ENCODE measurements at places on chromosomes 12 and 14.

GRCh38 chr12:114697741-114698565, 14.0 kb upstream of the TBX3 start:
- DNase-seq = no peak

- no peak for DNase-seq
These were observed 92.0 kb downstream of the EMP1 start for GRCh38 chr12:13288501-13288900.

DNA sequence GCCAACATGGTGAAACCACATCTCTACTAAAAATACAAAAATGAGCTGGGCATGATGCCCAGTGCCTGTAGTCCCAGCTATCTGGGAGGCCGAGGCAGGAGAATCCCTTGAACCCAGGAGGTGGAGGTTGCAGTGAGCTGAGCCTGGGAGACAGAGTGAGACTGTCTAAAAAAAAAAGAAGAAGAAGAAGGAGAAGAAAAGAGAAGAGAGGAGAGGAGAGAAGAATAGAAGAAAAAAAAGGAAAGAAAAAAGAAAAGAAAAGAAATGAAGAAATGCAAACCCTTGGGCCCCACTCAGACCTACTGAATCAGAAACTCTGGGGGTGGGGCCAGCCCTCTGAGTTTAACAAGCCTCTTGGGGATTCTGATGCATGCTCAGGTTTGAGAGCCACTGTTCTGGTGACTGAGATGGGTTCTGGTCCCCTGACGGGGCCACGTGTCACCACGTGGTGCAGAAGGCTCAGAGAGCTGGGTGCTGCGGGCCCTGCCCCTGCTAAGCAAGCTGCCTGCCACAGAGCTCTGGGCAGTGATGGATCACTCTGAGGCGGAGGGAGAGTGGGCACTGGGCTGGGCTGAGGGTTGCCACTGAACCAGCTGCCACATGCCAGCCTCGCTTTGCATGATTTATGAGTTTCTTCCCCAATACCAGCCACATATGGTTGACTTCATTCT, 37.5 kb downstream of the ERH start:
- DNase-seq = no peak

DNA sequence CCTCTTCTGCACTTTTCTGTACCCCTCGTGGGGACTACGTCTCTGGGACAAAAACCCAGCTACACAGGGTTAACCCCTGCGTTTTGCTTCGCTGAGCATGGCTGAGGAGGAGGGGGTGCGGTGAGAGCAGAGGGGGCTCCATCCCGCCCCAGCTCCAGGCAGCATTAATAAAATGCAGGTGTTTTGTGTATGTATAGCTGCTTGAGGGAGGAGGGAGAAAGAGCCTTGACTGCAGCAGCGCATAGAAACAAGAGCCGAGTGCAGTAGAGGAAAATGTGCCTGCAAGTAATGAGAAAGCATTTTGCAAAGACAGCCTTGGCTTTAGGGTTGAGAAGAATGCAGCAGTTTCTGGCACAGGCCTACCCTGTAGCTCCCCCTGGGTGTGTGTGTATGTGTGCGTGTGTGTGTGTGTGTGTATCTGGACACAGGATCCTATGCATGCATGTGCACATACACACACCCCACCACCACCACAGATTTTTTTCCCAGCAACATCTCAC, 103.9 kb downstream of the ZFP36L1 start:
- no peak for DNase-seq

DNA sequence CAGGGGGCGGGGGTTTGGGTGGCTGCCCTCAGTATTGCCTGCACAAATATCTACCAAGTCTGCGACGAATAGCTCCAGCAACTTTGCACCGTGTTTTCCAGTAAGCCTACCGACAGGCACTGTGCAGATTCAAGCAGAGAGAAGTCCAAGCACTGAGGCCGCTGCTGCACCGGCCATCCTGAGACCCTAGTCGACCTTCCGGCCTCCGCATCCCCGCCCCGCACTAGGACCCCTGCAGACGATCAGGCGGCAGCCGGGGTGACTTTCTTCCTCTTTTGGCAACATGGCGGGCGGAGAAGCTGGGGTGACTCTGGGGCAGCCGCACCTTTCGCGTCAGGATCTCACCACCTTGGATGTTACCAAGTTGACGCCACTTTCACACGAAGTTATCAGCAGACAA, at the start of gene EIF2S3B:
Gene EIF2S3B, plus strand, starts transcription at position 271 of the 400 bp plus-strand sequence. Its CDS starts 13 bp downstream, at position 284.
- DNase-seq = no peak

GRCh38 chr14:49928015-49928414, 35.1 kb downstream of the ARF6 start:
- no peak for DNase-seq

DNA sequence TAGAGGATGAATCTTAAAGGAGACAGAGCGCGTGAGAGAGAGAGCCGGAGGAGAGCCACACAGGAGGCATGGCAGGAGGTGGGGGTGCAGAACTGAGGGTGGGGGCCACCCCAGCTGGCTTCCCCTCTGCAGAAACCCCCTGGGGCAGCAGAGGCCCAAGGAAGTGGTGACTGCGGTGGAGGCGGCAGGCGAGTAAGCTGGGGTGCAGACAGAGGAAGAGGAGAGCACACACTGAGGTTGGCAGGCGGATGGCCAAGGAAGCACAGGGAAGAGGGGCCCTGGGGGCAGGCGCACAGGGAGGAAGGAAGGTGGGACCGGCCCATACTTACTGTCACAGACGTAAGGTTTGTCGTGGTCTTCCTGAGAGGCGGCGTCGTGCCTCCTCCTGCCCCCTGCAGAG, 179.8 kb downstream of the DPF3 start:
- DNase-seq = no peak

GRCh38 chr12:22916815-22917214, 291.8 kb downstream of the ETNK1 start:
- no peak for DNase-seq

- DNase-seq = no peak
These were observed 9.0 kb downstream of the BCL11B start for GRCh38 chr14:99262977-99263448.

DNA sequence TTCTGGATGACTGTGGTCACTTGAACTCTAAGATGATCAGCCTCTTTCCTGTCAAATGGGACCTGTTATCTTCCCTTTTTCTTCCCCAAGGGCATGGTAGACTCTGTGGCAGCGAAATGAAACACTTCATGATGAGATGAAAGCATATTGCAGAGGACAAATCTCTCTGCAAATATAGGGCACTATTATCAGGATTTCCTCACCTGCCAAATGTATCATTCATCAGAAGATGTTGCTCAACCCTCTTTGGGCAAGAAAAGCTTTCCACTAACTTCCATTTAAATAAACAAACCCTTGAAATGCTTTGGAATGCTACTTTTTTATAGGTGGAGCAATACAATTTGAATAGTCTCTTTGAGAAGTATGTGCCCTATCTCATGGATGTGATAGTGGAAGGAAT, 105.0 kb downstream of the DNAH10 start:
- DNase-seq = no peak

- no peak for DNase-seq
These were observed 637.7 kb downstream of the ETNK1 start for GRCh38 chr12:23262670-23263069.

- no peak for DNase-seq
These were observed 140.8 kb downstream of the SCARB1 start for GRCh38 chr12:124722878-124723277.

DNA sequence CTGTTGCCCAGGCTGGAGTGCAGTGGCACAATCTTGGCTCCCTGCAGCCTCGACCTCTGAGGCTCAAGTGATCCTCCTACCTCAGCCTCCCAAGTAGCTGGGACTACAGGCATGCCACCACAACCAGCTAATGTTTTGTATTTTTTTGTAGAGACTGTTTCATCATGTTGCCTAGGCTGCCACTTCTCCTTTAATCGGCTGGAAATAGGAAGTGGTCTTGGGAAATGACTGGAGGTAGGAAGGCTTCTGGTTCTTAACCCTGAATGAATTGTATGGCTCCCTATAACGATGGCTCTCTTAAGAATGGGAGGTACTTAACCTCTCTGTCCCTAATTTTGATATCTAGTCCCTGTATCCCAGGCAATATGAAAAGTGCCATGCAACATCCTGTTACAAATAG, 113.9 kb upstream of the USP15 start:
- no peak for DNase-seq

DNA sequence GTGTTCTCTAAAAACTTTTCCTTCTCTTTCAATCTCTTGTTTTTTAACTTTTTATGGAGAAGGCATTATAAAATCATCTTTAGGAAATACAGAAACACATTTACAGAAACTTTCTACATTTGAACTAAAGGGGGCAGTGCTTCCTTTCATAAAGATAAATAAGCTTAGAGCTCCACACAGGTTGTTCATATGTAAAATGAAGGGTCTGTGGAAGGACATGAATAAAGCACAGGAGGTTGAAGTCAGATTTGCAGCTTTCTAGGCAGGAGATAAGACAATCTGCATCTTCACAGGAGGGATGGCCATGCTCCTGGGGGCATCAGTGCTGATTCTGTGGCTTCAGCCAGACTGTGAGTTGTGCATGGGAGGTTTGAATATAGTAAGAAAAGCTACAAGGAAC, 426.0 kb downstream of the DAD1 start:
- no peak for DNase-seq

DNA sequence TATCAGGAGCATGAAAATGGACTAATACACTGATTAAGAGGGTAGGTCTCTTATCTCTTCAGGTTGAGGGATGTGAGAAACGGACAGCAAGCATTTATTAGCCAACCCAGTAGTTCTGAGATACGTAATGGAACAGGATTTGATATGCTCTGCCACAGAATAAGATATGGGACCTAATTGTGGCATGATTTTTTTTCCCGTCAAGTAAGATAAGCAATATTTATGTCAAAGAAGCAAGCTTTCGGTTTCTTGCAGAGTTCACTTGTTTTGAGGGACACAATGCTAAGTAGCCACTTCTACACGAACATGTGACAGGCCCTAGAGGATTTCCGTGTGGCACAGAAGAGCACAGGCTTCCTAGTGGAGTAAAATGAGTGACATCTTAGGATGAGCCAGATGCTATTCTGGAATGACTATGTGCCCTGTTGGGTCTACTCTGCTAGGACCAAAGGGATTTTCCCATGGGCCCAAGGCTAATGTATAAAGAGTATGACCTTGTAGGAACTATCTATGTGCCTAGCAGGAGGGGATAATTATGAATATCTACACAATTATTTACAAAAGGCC, 57.9 kb downstream of the SLC38A1 start:
- DNase-seq = no peak

DNA sequence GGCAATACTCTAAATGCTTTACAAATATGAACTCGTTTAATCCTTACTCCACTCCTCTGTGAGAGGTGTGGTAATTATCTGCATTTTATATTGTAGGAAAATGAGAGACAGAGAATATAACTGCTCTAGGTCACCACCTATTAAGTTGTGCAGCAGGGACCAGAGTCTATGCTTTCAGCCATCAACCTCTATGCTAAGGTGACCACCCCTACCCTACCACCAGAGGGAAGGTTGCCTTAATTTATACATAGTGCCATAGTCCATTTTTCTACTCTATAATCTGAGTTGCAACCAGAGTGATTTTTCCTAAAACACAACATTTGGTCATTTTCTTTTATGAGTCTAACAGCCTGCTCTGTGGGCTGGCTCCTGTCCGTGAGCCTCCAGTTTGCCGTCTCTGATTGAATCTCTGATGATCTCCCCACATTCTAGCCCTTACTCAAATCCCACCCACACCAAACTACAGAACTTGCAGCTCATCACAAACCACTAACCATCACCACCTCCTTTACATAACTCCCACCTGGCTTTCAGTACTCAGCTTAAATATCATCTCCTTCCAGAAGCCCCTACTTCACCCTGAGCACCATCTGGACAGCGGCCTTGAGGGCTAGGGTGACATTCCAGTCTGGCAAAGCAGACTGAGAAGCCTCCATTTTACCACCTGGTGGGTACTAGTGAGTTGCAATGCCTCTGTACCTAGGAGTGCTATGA, 126.6 kb downstream of the PPM1H start:
- no peak for DNase-seq

DNA sequence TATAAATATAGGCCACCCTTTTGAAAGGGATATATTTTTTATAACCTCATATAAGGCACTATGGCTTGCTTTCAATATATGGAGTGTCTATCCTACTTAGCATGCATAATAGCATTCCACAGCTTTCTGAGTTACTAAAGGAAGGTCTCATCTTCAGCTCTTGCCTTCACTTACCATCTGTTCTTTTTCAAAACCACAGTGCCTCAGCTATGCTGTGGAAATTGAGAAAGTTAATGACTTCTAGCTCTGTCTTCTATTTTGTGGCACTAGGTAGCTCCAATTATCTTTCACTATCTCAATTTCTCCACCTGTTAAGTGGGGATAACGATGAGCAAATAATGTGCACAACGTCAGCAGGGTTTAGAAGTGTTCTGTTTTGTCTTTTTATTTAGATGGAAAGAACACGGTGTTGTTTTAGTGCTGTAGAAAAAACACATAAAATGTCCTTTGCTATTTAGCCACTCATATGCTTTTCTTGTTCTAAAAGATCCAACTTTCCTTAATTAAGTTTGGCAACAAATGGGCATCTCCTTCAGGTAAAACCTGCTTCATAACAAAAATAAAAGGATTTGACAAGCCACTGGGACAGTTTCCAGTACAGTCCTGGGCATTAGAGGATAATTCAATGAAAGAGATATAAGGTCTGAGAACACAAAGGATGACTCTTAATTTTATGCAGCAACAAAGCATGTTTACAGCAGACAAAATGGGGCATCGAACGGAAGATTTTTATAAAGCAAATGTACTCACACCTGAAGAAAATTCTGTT, 462.0 kb upstream of the SYT1 start:
- DNase-seq = no peak

DNA sequence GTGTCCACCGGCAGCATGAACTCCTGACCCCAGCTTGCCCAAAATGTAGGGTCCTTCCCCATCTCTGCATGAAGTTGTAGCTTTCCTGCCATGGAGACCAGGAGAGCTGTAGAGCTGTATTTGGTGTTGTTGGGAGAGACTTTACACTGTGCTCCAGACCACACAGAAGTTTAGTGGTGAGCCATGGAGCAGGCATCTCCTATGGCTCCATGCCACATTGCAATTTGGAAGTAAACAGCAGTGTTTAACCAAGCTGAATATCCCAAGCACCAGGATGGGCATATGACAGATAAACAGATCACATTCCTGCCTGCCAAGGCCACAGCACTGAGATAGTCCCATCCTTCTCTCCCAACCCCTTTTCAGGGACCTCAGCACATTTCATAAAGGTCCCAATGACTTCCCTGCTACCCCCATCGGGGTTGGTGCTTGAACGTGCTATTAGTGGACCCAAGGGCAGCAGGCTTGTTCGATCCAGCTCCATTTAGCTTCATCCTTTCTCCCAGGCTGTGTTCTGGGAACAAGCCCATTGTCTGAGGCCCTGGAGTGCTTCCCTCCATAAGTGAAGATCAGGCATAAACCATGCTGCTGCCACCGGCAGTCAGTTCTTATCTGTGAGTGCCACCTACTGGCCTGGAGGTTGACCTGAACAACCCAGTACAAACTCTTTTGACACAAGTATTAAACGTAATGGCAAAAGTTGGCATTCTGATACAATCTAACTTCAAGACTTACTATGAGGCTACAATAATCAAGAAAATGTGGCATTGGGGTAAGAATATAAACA, 172.3 kb upstream of the ATXN7L3B start:
- no peak for DNase-seq

GRCh38 chr14:95193081-95193480, 35.8 kb upstream of the DICER1 start:
- no peak for DNase-seq

Data from Right ventricle myocardium superior (tissue), 1 donor.